Activated T-helper 1 cell treated with anti-CD3 and anti-CD28 coated beads, Interleukin-2, amount 50 U/mL, for 16 hours (primary cell): ENCODE measurements at places on chromosomes 5 and 9.

DNA sequence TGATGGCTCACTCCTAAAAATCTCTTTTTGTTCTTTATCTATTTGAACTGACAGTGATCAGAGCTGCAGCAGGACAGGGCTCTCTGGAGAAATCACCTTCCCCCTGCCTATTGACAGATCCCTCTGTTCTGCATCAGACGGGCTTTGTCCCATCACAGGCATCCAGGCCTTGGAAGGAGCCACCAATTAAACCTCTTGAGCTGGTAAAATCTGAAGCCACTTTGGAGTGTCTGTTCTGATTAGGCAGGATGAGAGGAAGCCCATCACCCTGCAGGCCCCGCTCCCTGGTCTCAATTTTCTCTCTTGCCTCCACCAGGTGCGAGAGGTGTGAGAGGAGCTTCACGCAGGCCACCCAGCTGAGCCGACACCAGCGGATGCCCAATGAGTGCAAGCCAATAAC is 97.7 kb downstream of the PRDM6 start:
- no peak for DNase-seq

- no peak for DNase-seq
These were observed 119.5 kb downstream of the FAM114A2 start for GRCh38 chr5:153919161-153919560.

GRCh38 chr5:154117050-154117449 is 73.5 kb upstream of the GALNT10 start:
- no peak for DNase-seq

DNA sequence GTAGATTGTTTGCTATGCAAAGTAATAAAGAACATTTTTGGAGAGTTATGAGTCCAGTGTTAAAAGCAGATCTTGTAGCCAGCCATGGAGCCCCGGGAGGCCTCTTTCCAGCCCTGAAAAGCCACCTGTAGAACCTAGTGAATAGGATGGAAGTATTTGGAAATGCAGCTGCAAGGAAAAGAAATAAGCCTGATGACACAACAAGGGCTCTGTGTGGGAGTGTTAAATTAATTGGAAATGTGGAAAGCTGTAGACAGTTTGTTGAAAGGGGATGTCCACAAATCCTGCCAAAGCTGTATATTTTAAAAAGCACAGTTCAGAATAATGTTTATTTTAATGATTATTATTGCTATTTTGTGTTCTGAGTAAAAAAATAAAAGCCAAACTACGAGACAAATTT is 152.5 kb upstream of the GHR start:
- no peak for DNase-seq

- no peak for DNase-seq
These were observed 12.8 kb upstream of the SLC9A3 start for GRCh38 chr5:537098-537497.
